ENCODE measurements at places on chromosomes 13 and 19.

DNA sequence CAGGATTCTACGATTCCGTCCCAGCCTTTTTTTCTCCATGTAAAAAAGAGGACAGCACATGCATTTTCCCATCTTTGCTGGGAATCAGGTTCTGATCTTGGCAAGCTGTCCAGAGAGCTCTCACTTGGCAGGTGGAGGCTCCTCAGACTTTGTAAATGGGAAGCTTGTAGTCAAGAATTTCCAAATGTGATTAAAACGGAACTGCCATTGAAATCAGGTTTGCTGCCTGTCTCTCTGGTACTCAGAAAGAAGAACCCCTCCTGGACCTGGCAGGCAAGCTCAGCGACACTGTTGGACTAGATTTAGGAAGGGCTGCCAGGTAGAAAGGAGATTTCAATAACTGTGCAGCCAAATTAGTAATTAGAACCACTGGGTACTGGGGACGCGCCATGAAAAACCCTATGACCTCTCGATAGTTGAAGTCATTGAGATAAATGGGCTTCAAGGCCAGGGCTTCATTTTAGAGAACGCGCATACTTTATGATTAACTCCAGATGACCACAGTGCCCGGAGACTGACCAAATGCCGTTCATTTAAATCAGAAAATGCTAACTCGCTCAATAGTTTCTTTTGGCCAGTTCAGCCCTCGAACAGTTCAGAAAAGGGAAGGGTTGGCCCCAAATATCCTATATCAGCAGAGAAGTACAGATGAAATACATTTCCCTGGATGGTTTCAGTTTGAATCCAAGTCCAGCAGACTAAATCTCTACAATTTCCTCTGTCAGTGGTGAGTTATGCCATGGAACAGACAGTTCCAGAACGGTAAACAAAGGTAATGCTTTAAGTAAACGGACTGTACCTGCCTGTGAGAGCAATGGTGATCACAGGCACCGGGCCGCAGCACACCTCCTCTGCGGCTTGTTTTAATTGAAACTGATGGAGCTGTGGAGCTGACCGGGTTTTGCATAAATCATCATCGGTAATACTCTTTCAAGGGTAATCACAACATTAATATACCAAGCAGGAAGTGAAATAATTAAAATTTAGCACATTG is 517.4 kb downstream of the RFC3 start:
- DNase-seq: no peak

- peak; percentile 32 for DNase-seq
Observed at GRCh38 chr19:10269333-10270179, 1.4 kb upstream of the ICAM1 start.

DNA sequence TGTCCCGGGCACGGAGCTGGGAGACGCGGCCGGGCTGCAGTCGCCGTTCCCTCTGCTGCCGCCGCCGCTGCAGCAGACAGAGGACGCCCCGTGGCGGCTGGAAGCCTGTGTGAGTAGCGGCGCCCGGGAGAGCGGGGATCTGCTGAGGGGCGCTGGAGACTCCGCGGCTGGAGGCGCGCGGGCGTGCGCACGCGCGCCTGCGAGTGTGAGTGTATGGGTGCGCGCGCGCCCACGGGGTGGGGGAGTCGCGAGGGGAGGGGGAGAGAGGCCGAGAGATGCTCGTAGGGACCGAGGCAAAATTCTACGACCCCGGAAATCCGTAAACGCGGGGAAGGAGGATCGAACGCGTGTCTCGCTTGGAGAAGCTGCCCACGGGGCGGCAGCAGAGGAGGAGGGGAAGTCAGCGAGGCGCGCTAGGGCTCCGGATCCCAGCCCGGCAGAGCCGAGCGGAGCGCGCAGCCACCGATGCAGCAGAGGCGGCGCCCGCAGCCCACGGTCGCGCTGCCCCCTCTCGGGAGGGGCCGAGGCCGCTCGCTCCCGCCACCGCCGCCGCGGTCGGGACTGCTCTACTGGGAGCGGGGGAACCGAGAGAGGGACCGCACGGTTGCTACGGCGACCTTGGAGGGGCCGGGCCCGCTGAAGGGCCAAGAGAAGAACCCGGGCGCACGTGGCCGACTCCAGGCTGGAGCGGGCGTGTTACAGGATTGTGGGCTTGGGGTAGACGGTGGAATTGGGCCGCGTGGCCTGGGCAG is at the start of gene ENOX1:
TSS of gene ENOX1 (minus strand) at position 207 of the 752 bp plus-strand sequence.
- peak; percentile 77 for DNase-seq

- no peak for DNase-seq
Observed at GRCh38 chr19:17406046-17406886, 836 bp upstream of the BST2 start.

DNA sequence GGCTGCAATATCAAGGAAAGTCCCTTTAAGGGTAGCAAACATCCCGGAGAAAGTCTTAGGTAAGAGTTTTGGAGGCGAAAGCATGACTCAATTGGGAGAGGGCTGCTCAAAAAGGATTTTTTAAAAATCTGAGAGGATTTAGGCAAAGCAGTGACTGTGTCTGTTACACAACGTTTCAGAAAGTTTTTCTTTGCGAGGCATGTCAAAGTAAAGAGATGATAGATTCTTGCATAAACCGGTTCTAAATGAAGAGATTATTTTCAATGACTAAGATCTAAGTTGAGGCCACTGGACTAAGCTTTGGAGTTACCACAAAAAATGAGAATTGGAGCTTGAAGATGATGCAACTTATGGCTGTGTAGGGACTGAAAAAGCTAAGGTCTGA is 43.7 kb upstream of the ENOX1 start:
- DNase-seq: no peak

DNA sequence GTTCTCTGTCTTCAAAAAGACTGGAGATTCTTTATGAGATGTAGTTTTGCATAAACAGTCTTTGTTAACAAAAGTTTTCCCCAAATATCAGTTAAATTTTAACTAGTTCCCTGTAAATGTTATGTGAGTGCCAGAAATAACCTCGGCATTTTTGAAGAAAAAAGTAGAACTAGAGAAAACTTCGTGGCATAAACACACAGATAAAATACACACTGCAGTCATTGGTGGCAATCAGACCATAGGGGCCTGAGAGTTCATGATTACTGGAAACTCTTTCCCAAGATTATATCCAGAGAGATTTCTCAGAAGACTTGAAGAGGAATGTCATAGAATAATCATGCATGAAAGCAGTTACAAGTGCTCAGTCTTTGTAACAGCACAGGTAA is 190.0 kb downstream of the MZT1 start:
- no peak for DNase-seq

DNA sequence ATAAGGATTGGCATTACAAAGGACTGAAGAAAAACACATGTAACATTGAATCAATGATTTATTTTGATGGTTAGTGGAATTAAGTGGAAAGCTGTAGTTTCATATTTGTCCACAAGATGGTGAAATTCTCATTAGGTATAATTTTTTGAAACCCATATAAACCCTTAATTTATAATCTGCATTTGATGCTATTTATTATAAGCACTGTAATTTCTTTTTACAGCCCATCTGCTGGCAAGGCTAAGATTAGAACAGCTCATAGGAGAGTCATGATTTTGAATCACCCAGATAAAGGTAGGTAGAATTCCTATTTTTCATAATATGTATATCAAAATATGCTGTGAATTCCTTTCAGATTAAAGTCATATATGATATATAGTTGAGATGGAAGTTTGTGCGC is 62.2 kb downstream of the DNAJC15 start:
- no peak for DNase-seq

GRCh38 chr19:48170817-48171347 is 402 bp downstream of the ZSWIM9 start:
- DNase-seq: no peak

DNA sequence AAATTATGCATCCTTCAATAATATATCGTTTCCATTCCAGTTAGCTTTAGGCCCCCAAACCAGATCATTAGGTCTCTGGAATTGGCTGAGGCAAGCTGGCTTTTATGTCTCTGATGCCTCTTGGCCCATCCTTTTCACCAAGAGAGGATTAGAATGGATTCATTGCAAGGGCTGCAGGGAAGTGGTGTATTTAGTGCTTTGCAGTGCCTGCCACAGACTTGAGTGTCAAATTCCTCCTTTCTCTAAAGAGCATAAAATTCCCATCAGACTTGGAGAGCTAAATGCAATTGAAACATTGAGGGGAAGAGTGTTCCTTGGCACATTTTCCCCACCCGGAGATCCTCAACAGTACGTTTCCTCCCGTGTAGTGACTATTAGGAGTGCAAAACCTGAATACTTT is 302.6 kb downstream of the ATP8A2 start:
- DNase-seq: no peak

- DNase-seq: peak; percentile 72
Observed at GRCh38 chr19:532561-533363, 1.2 kb downstream of the CDC34 start.

DNA sequence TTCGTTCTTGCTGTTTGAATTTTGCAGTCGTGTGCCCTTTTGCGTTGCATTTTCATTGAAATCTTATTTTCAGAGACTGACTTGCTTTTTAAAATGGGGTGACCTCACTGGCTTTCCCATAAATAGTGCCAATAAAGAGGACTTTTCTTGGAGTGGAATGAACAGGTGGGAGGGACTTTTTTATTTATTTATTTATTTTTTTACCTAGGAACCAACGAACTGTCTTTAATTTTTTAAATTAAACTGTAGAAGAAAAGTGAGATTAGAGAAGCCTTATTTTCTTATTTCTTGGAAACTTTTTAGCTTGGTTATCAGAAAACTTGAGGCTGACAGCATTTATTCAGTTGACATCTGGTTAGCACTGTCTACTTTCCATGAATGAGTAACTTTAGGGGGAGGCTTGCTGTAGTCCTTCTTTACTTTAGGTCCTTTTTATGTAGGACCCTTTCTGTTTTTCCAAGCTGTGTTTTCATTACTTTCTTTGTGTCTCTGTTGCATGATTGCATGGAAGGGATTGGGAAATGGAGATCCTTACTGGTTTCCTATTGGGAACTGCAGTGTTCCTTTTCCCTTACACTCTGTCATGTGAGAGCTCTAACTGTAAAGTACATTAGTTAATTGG is 1.7 kb downstream of the SLAIN1 start:
- DNase-seq: no peak

- no peak for DNase-seq
Observed at GRCh38 chr19:4373601-4374497, 26.5 kb downstream of the SH3GL1 start.

GRCh38 chr19:10744253-10744798 is 26.4 kb downstream of the DNM2 start:
- no peak for DNase-seq

DNA sequence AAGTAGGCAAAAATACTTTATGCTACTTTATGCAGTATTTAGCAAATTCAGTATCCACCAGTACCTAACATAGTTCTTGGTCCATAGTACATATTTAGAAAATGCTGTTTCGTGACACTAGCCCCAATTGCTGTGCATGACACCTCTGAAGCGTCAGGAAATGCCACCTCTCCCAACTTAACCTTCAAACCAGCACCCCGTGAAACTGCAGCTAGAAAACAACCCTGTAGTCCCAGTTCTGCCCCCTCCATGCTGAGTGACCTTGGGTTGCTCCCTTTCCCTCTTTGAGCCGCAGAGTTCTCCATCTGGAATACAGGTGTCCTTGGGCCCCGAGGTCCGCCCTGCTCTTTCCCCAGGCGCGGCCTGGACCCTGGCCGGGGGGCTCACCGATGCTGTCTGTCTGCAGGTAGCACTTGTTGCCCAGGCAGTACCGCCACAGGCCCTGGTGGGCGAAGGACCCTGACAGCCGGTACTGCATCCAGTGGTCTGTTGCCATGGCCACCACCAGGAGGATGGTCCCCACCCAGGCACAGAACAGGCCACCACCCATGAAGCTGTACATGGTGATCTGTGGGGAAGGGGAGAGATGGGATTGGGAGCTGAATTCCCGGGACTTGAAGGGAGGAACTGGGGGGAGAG is 773 bp downstream of the LIM2 start:
- no peak for DNase-seq

DNA sequence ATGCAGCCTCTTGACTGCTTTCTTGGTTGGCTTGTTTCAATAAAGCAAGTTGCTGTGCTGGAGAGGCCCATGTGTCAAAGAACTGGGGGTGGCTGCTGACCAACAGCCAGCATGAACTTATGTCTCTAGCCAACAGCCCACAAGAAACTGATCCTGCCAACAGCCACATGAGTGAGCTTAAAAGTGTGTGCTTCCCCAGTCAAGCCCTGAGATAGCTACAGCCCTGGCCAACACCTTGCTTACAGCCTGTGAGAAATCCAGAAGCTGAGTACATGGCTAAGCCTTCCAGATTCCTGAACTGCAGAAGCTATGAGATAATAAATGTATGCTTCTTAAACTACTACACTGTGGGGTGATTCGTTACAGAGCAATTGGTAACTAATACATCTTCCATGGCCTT is 38.9 kb upstream of the IPO5 start:
- DNase-seq: no peak

DNA sequence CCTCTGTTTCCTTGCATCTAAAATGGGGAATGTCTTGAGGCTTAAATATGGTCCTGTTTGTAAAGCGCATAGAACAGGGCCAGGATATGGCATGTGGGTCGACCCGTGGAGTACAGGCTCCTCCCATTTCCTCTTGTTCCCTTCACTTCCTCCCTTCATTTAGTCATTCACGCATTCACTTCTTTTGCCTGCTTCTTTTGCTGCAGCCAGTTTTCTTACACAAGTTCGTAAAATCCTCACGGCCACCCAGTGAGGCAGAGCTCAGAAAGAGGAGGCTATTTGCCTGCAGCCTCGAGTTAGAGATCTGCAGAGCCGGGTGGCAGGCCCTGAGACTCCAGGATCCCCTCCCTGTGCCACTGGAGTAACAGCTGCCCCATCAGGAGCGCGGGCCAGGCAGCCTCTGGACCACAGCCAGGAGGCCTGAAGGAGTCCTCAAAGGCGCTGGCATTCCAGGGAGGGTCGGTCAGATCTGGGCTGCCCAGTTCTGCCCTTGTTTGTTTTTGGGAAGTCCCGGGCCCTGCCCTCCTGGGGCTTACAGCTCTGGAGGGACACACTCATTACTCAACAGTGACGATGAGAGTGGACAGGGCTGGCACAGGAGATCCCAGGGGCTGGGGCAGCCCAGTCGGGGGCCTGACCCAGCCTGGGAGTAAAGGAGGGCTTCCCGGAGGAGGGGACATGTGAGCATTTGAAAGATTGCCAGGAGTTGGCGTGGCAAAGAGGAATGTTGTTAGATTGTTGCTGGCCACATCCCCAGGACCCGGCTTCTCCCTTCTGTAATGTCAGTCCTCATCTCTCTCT is 4.6 kb downstream of the PPP5C start:
- no peak for DNase-seq

GRCh38 chr13:80530191-80530590 is 189.3 kb upstream of the SPRY2 start:
- no peak for DNase-seq

DNA sequence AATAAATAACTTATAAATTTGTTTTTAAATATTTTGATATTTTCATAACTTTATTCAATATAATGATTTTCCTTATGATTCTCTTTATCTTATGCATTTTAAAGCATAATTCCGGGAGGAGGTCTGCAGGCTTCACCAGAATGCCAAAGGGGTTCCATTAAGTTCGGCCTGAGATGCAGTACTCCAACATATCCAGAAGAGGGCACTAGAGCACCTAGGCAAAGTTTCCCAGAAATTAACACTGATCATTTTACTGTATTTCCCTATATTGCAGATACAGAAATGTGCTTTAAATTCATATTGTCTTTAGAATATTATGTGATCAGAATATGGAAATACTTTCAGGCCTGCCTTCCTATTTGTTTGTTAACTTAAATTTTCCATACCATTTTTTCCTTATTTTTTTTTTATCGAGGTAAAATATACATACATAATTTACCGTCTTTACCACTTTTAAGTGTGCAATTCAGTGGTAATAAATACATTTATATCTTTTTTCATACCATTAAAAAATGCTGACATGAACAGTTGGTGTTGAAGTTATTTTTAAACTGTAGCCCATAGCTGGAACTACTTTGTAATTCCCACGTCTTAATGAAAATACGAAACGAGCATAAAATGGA is 58.9 kb upstream of the TM9SF2 start:
- DNase-seq: peak; percentile 46

Measured in NCI-H1092 (cell line).